ENCODE measurements at places on chromosomes 6 and 20. TPM values are rescaled to one million over a fixed set of nuclear protein-coding genes. Genes with fewer than 3 reads are reported as not detected.

Gene CSE1L
- 29.9 TPM for total RNA-seq

Gene B4GALT5
- 93.1 TPM for total RNA-seq

Gene SNAP91
- 0.13 TPM for total RNA-seq

Gene ZNF311
- total RNA-seq: 0.36 TPM

Gene EYA2
- total RNA-seq: 9.8 TPM

Gene SLC22A23
- total RNA-seq: 22.5 TPM

Gene LY6G6C
- 0.74 TPM for total RNA-seq

GRCh38 chr6:137226697-137227096, 7.5 kb upstream of the IFNGR1 start:
- no peak for DNase-seq

DNA sequence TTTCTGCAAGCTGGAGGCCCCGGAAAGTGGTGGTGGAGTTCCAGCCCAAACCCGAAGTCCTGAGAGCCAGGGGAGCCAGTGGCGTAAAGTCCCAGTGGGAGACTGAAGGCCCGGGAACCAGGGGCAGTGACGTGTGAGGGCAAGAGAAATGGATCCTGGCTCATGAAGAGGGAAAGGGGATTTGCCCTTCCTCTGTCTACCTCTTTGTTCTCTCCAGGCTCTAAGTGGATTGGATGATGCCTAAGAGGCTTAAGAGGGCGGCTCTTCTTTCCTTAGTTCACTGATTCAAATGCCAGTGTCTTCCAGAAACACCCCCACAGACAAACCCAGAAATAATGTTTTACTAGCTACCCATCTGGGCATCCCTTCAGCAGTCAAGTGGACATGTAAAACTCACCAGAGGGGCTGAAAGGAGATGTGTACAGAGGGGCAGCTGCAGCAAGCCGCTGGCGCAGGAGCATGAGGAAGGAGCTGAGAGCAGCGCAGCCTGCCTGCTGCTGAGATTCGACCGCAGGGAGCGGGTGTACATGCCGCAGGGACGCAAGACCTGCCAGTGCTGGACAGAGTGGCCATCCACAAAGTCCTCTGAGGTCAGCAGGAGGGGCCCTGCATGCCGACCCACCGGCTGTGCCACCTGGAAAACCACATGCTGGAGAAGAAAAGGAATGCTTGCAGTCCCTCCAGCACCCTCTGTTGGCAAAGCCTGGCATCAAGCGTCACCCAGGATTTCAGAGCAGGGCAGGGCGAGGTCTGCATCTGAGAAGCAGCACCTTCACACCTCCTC, 29.5 kb downstream of the CDYL start:
- DNase-seq: no peak

GRCh38 chr6:3284436-3284876, 25.7 kb downstream of the PSMG4 start:
- no peak for DNase-seq

DNA sequence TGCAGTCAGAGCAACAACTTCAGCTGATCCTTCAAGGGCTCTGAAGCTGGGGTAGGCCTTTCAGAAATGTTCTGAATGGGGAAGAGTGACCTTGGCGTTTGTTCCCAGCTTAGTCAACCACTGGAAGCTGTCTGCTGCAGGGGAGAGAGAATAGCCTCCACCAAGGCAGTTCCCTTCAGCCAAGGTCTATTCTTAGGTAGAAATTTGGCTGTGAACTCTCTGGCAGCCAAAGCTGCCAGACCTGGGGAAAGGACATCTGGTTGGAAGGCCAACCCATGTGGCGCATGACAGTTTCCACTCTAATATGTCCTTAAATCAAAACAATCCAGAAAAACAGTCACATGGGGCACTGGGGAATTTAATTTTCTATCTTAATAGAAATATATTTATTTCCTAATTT, 60.1 kb downstream of the FBXO5 start:
- no peak for DNase-seq

DNA sequence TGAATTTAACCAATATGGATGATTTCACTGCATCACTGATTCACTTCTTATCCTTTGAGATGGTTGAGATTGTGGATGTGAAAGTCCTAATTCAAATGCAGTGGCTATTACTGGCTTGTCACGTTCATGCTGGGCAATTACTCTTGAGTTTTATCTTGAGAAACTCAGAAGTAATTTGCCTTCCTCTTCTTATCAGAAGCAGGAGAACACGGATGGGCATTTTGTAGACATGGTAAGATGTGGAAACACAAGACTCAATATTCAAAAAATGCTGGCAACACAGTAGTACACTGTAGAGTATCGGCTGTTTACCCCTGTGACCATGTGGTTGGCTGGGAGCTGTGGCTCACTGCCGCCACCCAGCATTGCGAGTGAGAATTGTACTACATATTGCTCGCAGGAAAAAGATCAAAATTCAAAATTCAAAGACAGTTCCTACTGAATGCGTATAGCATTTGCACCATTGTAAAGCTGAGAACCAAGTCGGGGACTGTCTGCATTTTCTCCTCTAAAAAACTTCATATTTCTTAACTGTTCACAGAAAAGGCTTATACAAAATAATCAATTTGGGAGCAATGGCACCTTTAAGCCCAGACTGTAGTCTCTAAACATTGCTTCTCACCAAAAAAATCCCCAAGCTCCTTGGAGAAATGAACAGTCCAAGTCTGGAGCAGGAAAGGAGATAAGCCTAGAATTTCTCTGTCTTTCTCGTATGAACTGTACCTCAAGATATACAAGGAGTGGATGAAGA, 61.9 kb upstream of the ELOVL5 start:
- no peak for DNase-seq

DNA sequence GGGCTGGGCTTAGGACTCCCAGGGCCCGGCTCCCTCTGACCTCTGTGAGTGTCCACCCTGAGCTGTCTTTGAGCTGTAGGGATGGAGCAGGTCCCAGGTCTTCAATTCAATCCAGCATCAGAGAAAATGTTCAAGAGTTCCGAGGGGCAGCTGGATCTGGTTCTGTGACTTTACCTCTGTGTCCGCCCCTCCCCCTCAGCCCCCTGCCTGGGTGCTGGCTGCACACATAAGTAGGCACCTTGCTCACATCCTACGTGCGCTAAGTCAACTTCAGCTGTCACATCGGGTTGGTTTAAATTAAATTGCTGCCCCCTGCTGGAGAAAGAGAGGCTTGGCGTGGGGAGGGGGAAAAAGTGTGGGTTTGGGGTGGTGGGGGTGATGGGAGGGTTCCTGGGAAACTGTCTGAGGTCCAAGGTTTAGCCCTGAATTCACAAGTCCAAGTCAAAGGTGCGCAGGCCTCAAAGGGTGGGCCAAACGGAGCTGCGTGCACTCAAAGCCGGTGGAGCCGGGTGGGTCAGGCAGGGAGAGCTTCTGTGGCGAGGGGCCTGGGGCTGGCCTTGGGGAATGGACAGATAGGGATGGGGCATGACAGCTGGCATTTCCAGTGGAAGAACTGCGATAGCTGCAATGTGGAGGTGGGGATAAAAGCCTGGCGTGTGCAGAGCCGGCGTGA, 3.0 kb downstream of the WFDC5 start:
- no peak for DNase-seq

DNA sequence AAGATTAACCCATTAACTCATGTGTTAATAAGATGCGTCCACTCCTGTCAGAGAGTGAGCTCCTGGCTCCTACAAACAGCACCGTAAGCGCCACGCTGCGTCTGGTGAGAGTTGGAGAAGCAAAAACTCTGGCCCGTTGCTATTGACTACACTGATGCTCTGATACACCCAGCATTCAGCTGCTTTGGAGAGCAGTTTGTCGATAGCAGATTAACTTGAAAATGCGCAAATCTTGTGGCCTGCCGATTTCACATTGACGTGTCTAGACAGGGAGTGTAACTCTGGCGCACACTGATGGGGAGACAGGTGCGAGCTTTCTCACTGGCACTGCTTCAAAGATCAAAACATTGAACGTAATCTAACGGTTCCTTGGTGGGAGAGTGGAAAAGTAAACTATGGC, 151.7 kb upstream of the RPS6KA2 start:
- DNase-seq: no peak

DNA sequence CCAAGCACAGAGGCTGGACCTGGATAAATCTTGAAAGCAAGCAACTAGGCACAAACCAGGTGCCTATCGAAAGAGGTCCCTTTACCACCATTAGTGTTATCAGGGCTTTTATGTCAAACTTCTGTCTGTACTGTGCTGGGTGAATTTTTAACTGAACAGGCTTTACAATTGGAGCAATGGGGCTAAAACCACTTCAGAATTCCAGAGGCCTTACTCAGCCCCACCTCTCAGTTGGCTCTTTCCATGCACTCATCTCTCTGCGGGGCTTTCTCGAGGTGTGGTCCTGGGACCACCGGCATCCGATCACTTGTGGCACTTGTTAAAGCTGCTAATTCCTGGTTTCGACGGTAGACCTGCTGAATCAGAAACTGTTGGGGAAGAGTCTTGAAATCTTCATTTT, 232.5 kb downstream of the SOX4 start:
- no peak for DNase-seq

- DNase-seq: no peak
Observed at GRCh38 chr20:50874111-50874757, 57.0 kb downstream of the ADNP start.

DNA sequence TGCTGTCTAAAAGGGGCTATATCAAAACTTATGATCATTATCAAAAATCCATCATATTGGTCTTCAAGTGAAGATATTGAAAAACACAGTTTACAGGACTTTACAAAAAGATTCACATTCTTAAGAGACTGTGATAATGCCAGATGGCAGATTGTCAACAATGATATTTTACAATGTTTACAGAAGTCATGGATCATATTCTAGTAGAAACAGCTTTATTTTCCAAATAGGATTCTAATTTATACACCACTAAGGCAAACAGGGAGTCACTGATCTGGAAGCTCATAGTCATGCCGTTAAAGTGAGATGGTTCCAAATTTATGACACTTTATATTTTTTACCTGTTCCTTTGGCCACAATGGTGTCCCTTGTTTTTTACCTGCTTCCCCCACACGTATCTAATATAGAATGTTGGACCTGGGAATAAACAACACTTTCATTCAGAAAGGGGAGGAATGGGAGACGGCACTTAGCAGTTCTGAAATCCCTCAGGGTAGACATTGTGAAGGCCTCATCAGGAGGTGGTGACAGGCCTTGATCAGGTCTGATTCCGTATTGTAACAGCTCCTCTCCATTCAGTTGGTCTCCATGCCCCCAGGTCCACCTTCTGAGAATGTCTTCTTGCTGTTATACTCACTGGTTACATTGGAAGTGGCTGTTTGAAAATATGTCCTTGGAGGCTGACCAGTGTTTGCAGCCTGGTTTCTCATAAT, 228.6 kb downstream of the ADGB start:
- DNase-seq: no peak

- DNase-seq: no peak
Observed at GRCh38 chr20:48075591-48076174, 290.4 kb upstream of the SULF2 start.

GRCh38 chr6:30828027-30828962, 56.0 kb upstream of the DDR1 start:
- peak; percentile 82 for DNase-seq

DNA sequence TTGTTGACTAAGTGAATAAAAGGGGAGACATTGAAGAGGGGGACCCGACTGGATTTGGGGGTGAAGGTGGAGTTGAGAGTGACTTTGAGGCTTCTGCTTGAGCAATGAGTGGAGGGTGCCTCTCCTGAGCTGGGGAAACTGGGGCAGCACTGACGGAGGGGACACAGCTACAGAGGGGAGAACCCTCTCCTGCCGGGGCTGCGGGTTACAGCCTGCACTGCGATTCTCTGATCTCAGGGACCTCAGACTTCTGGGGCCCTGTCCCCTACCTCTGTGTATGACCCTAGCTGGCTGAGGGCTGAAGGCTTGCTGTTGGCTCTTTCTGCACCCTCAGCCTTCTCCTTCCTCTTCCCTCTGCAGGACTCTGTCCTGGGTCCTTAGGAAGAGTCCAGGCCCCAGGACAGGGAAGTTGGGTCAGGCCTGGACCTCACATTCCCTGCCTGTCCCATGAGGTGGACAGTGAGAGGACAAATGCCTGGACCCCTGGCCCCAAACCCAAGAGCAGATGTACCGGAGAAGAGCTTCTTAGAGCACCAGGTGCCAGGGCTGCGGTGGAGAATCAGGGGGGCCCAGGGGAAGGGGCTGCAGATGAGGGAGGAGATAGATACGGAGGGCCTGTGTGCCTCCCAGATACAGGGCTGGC, 13.7 kb upstream of the FAM110A start:
- DNase-seq: no peak

DNA sequence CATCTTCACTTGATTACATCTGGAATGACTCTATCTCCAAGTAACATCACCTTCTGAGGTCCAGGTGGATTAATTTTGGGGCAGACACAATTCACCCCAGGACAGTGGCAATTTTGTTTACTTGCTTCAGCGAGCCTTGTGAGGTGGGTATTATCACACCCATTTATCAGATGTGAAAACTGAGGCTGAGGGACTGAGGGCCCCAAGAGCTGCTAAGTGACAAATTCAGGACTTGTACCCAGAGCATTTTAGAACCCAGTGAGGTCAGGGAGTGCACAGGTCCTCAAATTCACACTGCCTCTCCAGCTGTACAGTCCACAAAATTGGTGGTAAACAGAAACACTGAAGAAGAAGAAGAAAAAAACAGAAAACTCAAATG, 125.2 kb upstream of the PMEPA1 start:
- no peak for DNase-seq

Data from omental fat pad (tissue), 4 donors.